ENCODE measurements at places on chromosomes 5 and 9. TPM values are rescaled to one million over a fixed set of nuclear protein-coding genes. Genes with fewer than 3 reads are reported as not detected.

Gene QRFP
- total RNA-seq = not detected

DNA sequence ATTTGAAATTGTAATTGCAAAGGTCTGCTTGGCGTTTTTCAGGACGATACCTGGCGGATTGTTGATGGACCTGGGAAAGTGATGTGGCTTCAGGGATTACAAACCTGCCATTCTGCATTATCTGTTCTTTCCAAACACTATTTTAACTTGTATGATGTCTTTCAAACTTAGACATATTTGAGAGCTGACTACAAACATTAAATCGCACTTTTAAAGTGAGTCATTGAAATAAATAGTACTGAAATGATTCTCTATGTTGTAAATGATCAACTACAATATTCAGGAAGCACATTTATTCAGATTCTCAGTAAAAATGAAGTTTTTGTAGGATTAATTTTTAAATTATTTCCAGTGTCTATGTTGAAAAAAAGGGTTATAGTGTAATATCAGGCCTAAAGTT, 32.3 kb upstream of the TMEM171 start:
- no peaks in the 10 kb centered on the region for H3K27me3 ChIP-seq
- H3K27ac ChIP-seq = no peak overlapping the region
- peaks cover 10% of the 10 kb centered on the region for H3K4me1 ChIP-seq

GRCh38 chr9:124001458-124001799, 10.1 kb upstream of the LHX2 start:
- no peak for DNase-seq
- no peak overlapping the region for H3K27ac ChIP-seq
- H3K27me3 ChIP-seq = peaks cover 66% of the 10 kb centered on the region
- H3K4me3 ChIP-seq = no peak overlapping the region
- no peaks in the 10 kb centered on the region for H3K4me1 ChIP-seq
- no peaks in the 10 kb centered on the region for H3K36me3 ChIP-seq

Gene MYOT
- total RNA-seq = 2.8 TPM

DNA sequence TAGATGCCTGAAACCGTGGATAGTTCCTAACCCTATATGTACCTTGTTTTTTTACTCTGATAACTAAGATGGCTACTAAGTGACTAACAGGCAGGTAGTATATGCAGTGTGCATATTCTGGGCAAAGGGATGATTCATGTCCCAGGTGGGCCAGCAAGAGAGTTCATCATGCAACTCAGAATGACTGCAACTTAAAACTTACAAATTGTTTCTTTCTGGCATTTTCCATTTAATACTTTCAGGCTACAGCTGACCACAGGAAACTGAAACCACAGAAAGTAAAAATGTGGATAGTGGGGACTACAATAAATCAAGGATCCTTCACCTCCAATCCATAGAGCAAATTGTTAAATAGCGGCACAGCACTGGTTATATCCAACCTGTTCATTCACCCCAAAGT, 30.7 kb upstream of the VCAN start:
- DNase-seq = no peak
- H3K36me3 ChIP-seq = no peaks in the 10 kb centered on the region
- no peaks in the 10 kb centered on the region for H3K27me3 ChIP-seq
- no peak overlapping the region for H3K4me3 ChIP-seq

Gene NR2F1-AS1
- 13.8 TPM for total RNA-seq

DNA sequence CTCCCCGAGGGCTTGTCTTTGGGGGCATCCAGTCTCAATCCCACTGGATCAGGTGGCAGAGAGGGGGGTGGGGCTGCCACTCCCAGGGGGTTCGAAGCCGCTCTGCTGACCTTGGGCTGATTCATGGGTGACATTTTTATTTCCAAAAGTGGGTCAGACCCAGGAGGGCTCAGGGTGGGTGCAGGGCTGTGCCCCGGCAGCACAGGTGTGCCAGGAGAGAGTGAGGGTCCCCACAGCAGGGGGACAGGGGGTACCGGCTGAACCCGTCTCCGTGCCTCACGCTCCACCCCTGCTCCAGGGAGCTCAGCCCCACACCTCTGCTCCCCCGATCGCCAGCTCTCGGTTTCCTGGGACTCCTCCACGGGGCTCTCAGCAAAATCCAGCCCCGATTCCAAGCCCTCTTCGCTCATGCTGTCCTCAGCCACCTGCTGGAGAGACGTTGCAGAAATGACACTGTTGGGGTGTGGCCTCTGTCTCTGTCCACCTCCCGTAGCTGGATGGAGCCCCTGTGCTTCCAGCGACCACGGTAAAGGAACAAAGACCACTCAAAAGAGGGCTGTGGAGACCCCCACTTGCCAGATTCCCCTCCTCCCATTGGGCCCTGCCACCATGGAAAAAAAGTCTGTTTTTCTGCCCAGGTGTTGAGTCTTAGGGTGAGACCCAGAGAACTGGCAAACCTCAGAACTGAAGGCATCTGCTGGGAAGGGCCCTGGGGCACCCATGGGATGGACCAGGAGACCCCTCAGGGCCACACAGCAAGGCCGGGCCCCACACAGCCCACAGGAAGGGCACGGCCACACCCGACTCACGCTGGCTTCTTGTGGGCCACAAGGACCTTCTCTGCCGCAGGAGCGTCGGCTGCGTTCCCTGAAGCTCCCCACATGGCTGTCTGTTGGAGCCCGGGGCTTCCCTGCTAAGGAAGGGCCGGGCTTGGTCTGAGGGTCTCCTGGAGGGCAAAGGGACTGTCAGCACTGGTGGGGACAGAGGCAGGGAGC, 10.6 kb upstream of the QSOX2 start:
- DNase-seq = no peak
- no peak overlapping the region for H3K27ac ChIP-seq
- no peak overlapping the region for H3K4me3 ChIP-seq
- no peaks in the 10 kb centered on the region for H3K4me1 ChIP-seq
- H3K27me3 ChIP-seq = no peaks in the 10 kb centered on the region
- no peaks in the 10 kb centered on the region for H3K36me3 ChIP-seq

DNA sequence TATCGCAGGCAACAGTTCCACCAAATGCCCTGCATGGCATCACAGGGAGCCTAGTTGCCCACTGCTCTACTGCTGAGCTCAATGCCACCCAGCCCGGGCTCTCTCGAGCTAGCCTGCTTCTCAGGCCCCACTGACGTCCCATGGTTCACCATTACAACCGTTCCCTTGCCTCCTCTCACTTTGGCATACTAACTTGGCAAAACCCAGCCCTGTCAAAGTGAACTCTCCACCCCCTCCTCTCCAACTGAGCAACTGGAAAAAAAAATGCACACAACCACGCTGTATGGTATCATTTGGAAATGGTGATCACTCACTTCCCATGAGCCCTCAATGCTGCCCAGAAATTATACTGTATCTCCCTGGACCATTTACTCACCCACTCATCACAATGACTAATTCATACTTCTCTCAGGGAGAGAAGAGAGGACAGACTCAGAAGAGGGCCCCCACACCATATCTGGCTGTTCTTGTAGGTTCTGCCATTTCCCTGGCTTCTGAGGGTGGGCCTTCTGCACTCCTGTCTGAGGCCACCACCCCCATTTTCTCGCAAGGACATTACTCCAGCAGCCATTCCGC, 51.4 kb upstream of the RARS1 start:
- H3K27me3 ChIP-seq = no peaks in the 10 kb centered on the region
- H3K4me3 ChIP-seq = no peak overlapping the region
- no peaks in the 10 kb centered on the region for H3K4me1 ChIP-seq
- peaks cover 6% of the 10 kb centered on the region for H3K36me3 ChIP-seq

DNA sequence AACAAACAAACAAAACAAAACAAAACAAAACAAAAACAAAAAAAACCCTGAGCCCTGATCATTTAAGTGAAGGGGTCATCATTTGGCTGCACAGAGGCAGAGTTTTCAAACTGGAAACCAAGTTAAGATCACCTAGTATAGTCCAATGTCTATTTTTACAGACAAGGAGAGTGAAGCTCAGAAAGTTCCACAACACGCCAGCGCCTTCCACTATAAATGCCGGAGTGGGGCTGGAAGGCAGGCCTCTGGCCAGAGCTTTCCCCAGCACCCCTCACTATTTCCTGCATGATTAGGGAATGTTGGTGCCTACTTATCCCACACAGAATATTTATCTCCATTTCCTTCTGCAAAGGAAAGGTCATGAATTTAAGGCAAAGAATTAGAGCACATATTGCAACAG, 319.7 kb upstream of the WWC1 start:
- H3K4me1 ChIP-seq = no peaks in the 10 kb centered on the region
- H3K27ac ChIP-seq = no peak overlapping the region
- no peaks in the 10 kb centered on the region for H3K36me3 ChIP-seq
- H3K27me3 ChIP-seq = no peaks in the 10 kb centered on the region
- no peak for DNase-seq

DNA sequence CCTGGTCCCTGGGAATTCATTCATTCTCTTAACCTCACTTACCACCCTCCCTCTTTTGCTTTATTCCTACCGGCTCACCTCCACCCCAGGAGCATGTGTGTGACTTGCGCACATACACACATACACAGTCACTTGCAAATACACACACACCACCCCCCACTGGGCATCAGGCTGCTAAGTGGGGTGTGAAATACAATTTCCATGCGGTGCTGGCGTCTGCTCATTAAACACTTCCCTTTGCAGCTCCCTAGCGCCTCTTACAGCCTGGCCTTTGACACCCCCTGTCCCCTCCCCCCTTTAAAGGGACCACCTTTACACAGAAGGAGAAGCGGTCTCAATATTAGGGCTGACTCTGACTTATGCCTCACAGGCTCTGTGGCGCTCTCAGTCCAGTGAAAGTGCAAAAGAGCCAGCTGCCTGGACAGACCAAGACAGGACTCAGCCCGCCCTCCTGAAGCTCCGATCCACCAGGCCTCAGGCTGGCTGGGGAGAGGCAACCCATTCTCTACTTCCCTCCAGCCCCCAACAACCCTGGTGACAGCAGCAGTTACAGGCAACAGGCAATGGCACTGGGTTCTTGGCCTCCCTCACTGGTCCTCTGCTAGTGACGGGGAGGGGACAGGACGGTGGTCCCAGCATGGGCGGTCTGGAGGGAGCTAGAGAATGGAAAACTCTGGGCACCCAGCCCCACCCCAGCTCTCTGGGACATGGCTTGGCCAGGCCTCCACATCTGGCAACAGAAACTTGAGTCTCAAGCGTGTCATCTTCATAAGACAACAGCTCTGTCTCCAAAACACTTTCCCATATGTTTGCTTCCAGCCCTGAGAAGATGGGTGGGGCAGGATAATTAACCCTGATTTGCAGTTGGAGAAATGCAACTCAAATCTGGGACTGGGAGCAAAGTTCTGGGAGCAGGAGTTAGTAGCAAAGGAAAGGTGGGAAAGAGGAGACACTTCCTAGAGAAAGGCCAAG, 12.0 kb downstream of the ENHO start:
- DNase-seq = no peak
- no peak overlapping the region for H3K4me3 ChIP-seq
- no peak overlapping the region for H3K27ac ChIP-seq
- no peaks in the 10 kb centered on the region for H3K36me3 ChIP-seq
- no peaks in the 10 kb centered on the region for H3K27me3 ChIP-seq

- peaks cover 48% of the 10 kb centered on the region for H3K36me3 ChIP-seq
- no peak overlapping the region for H3K27ac ChIP-seq
- peak; percentile 5 for DNase-seq
- no peak overlapping the region for H3K4me3 ChIP-seq
- H3K27me3 ChIP-seq = no peaks in the 10 kb centered on the region
These were observed 32.8 kb downstream of the ARPC5L start for GRCh38 chr9:124894741-124895170.

GRCh38 chr5:151700296-151700695, 13.6 kb upstream of the SPARC start:
- H3K4me1 ChIP-seq = peaks cover 9% of the 10 kb centered on the region
- no peak for DNase-seq
- H3K4me3 ChIP-seq = no peak overlapping the region

Gene PRLR
- total RNA-seq = 1.7 TPM

DNA sequence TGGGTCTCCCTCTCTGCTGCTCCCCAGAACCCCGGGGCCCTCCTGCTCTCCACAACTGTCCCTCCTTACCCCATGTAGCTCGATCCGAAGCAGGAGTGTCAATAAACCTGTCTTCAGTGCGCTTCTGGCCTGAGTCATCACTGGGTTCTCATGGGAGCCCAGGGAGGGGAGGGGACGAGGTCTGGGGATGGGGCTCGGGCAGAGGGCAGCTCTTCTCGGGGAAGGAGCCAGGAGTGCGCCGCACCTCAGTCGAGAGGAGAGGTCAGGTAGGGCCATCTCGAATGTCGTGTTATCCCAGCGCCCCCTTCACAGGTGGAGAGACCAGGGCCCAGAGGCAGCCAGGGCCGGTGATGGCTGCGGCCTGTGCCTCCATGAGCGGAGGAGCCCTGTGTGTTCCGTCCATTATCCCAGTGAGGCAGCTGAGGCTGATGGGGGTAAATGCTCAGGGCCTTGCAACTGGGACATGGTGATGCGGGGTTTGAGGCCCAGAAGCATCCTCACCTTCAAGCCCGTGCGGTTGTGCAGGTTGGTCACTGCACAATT, 52.1 kb downstream of the LRSAM1 start:
- no peaks in the 10 kb centered on the region for H3K4me1 ChIP-seq
- DNase-seq = no peak
- H3K27ac ChIP-seq = no peak overlapping the region
- H3K27me3 ChIP-seq = no peaks in the 10 kb centered on the region
- peaks cover 55% of the 10 kb centered on the region for H3K36me3 ChIP-seq

Gene CDHR2
- 0.11 TPM for total RNA-seq

DNA sequence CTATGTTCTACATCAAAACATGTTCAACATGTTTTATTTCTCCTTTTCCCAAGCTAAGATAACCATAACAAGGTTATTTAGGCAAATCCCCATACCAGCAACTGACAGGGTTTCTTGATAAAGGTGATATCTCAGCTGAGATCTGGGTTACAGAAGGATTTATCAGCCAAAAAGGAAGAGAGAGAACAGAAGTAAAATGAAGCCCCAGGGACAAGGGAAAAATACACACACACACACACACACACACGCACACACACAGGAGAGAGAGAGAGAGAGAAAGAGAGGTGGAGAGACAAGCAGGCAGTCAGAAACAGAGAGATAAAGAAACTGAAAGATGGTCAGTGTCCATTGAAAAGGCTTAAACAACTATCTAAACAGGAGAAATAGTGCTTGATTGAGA, 19.7 kb upstream of the MLLT3 start:
- DNase-seq = no peak
- no peak overlapping the region for H3K27ac ChIP-seq
- peaks cover 18% of the 10 kb centered on the region for H3K4me1 ChIP-seq
- H3K36me3 ChIP-seq = no peaks in the 10 kb centered on the region
- H3K4me3 ChIP-seq = no peak overlapping the region

Gene PDZD2
- 4.5 TPM for total RNA-seq
